GM13976 (cell line): ENCODE measurements at places on chromosomes 16 and 17.

GRCh38 chr17:49085565-49086315, 46.8 kb upstream of the B4GALNT2 start:
- DNase-seq, result no peak

DNA sequence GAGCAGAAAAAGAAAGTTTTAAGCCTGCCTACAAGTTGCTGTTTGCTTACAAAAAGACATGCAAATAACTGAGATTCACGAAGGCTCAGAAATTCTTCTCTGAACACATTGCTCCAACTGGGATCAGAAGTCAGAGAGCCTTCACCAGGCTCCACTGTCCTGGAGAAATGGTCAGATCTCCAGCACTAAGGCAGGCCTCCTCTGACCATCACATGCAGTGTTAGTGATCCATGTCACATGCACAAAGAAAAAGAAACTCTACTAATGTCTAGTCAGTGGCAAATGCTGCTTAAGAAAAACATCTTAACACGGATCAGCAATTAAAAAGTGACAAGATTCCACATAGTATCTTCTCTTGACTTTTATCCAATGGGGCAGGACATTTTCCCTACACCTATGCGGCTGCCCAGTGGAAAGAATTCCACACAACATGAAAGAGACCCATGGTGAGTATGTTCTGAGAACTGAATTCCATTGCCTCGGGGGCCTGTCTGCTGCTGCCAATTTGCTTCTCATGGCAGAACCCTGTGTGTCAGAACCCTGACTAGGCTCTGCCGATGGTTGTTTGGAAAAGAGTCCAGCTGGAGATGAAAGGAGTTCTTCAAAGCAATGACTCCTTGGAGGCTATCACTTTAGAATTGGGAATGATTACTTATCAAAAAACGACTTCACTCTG, 96.6 kb downstream of the HIC1 start:
- DNase-seq, result no peak

DNA sequence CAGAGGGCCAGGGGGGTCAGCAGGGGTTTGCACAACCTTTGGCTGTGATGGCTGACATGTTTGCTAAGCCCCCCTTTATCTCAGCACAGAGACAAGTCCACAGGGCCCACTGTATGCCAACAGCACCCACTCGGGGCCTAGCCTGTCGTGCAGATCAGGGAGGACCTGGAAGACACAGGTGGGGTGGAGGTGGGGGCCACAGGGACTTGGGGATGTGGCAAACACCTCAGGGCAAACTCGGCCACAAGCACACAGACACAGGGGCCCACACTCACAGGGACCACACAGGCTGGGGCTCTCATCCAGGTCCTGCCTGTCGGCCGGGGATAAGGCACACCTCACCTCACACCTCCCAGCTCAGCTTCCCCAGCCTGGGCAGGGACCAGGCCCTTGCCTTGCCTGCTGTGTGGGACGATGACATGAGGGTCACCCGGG, 87.9 kb downstream of the C16orf78 start:
- no peak for DNase-seq

GRCh38 chr17:38920374-38921291, 4.8 kb upstream of the LASP1NB start:
- DNase-seq, result no peak

GRCh38 chr16:11914210-11915113, 1.3 kb downstream of the GSPT1 start:
- peak; percentile 45 for DNase-seq

GRCh38 chr17:43701318-43701743, 39.6 kb upstream of the MEOX1 start:
- DNase-seq, result peak; percentile 62

- DNase-seq, result no peak
These were observed 142.9 kb downstream of the CDK5R1 start for GRCh38 chr17:32629563-32630190.

DNA sequence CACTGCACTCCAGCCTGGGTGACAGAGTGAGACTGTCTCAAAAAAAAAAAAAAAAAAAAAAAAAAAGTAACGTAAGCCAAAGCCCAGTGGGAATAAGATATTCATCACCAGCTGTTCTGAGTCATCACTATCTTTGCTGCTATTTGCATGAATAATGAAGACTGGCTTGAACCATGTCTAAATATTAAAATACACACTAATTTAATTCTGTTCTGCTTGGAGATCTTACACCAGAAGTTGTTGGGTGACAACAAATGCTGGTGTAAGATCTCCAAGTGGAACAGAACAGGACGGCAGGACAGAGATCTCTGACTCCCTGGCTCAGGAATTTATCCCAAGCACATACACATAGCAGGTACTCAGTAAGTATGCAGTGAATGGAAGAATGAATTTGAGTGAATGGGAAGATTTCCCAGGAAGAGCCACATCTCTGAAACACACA, 19.6 kb downstream of the DNAH17 start:
- no peak for DNase-seq
